ENCODE measurements at places on chromosomes 5 and 9.

- DNase-seq, result no peak
Measured at GRCh38 chr5:173689171-173689736, 72.8 kb upstream of the BOD1 start.

DNA sequence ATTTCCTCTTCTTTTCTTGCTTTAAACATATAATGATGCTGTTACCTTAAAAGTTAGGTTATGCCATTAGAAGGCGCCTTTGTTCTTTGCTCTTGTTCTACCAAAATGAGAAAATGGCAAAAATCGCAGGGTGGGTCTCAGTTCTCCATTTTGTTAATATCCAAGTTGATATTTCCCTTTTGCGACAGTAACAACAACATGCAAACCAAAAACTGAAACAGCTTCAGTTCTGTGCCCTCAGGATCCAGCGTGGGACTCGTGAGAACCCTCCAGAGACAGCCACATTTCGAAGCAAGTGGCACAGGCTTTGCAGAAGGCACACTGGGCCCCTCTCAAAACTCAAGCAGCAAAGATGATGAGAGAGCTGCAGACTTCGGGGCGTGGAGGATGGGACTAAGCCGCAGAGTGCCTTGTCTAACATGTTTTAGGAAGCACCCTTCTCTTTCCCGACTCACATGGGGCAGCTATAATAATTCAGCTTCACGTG, 33.0 kb upstream of the LCP2 start:
- no peak for DNase-seq

GRCh38 chr9:121281614-121282276, 13.8 kb downstream of the GSN start:
- peak; percentile 99 for DNase-seq

DNA sequence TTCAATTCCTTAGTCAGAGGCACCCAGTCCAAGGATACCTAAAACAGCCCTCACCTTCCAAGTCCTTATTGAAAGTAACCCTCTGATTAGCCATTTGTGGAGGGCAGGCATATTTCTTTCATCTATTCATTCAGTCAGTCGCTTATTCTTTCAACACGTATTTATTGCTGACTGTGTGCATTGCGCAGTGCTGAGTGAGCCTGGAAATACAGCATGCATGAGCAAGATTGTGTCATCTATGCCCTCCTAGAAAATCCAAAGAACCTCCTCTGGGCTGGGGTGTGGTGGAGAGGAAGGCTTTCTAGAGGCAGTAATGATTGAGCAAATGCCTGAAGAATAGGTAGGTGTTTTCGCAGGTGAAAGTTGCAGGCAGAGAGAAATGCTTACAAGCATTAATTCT, 8.5 kb upstream of the FEM1C start:
- DNase-seq, result no peak

- DNase-seq, result no peak
Measured at GRCh38 chr5:163815240-163815791, 309.9 kb downstream of the MAT2B start.

GRCh38 chr9:36997414-36997813, 36.7 kb downstream of the PAX5 start:
- DNase-seq, result no peak

GRCh38 chr5:65663804-65664521, 39.1 kb downstream of the SHLD3 start:
- no peak for DNase-seq

GRCh38 chr5:84729326-84729725, 344.6 kb upstream of the EDIL3 start:
- DNase-seq, result no peak

- DNase-seq, result no peak
Measured at GRCh38 chr9:34230556-34230955, 51.7 kb downstream of the UBAP1 start.

DNA sequence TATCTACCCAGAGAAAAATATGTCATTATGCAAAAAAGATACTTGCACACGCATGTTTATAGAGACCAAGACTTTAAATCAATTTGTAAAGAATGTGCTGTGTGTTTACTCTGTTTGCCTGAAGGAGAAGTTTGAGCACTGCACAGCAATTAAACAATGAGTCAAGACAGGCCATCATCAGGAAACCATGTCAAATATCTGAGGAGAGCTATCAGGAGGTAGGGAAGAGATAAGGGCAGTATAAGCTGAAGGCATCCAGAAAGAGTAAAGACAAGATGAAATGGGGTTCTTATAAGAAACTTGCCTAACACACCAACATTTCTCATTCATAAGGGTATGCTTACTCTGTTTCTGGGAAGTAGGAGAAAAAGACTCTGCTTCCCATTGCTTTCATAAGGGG, 405.8 kb upstream of the PTGER4 start:
- no peak for DNase-seq

GRCh38 chr9:134434894-134435506, 108.7 kb downstream of the RXRA start:
- peak; percentile 97 for DNase-seq

DNA sequence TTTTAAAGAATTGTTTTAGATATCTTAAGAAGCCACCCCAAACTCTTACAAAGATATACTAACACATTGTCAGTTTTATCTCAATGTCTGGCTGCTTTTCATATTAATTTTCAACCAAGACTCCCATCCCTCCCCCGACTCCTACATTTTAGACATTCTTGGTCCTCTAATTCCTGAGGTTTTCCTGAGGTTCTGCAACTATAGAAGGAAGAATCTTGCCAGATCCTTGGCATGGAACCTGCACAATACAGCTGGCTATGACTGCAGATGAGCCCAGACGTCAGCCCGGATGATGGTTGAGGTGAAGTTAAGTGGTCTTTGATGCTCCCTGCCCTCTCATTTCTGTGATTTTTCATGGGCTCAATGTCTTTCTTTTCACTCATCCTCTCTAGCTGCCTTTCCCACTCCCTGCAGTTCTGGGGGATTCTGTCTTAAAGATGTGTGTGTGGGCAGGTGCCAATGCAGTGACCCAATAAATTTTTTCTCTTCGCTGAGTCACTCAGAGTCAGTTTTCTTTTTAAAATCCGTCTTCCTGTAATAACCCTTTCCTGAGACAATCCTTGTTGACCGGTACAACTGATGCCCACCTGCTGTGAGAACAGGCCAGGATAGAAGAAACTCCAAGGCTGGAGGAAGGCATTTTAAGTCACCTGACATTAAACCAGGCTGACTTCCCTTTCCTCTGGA, 237.8 kb upstream of the GAS1 start:
- DNase-seq, result no peak

DNA sequence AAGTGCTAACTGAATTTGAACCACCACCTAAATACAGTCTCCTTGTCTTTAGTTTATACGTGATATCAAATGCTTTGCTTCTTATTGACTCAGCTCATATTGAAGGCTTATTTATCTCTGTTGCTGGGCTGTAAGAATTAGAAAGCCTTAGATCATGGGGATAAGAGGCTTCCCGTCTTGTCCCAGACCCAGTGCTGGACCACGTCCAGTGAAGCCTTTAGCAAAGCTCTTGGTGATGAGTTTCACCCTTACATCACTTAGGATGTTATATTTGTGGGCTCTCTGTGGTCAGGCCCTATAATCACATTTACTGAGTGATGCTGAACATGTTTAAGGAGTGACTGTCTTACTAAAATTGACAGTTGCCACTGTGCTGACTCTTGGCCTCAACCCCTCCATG, 11.2 kb downstream of the FAM240B start:
- no peak for DNase-seq

- no peak for DNase-seq
Measured at GRCh38 chr9:72431036-72431435, 66.0 kb upstream of the ZFAND5 start.

DNA sequence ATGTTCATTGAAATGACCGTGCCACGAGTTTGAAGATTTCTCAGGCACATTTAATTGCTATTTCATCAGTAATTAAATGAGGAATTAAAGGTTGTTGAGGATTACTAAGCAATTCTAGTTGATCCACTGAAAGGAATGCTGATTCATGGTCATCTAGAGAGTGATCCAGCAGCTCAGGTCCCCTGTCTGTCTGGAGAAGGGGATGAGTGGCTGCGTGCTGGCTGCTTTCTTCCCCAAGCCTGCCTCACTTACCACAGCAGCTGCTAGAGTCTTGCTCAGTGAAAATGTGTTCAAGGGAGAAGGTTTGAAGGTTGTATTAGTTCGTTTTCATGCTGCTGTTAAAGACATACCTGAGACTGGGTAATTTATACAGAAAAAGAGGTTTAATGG, 7.8 kb upstream of the TGFBI start:
- no peak for DNase-seq

DNA sequence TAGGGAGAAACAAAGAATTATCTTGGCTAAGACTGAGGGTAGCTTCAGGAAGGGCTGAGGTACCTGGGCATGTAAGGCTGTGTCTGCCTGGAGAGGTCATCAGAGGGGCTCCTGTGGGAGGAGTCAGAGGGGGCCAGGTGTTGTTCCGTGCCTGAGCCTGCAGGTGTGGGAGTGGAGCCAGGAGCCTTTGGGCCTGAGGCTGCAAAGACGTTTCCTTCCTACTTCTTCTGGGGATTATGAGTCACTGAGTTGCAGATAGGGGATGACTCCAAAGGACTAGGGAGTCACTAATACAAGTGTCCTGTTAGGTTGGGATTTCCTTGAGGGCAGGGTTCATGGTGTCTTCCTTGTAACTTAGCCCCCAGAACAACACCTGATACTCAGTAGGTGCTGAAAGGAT, 391.1 kb downstream of the ARHGEF28 start:
- peak; percentile 19 for DNase-seq

- DNase-seq, result peak; percentile 77
Measured at GRCh38 chr5:26026044-26026443, 1012.3 kb downstream of the CDH9 start.

- DNase-seq, result no peak
Measured at GRCh38 chr9:69976152-69976551, 67.5 kb upstream of the MAMDC2 start.
